Temporal lobe (tissue), 4 donors: ENCODE measurements at places on chromosomes 12 and 14. TPM values are rescaled to one million over a fixed set of nuclear protein-coding genes. Genes with fewer than 3 reads are reported as not detected.

Gene TPCN1
- 4.2 TPM for total RNA-seq

Gene CLEC4C
- not detected for total RNA-seq

Gene KIF5A
- 79.9 TPM for total RNA-seq

Gene TEDC1
- total RNA-seq: 3.0 TPM

Gene CD27
- 0.25 TPM for total RNA-seq

Gene CLEC4E
- total RNA-seq: not detected

Gene STAC3
- 0.25 TPM for total RNA-seq

Gene CIROP
- total RNA-seq: not detected

Gene CACNA1C
- 24.1 TPM for total RNA-seq
